ENCODE measurements at places on chromosomes 2 and 18.

DNA sequence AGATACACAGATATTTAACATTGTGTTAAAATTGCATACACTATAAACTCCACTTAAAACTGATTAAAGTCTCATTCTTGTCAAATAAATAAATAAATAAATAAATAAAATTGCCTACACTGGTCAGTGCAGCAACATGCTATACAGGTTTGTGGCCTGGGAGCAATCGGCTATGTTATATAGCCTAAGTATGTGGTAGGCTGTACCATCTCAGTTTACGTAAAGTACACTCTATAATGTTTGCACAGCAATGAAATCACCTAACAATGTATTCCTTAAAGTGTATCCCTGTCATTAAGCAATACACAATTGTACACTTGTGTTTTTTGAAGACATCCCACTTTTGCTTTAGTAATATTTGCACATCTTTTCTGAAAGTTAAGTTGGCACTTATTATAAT, 337.7 kb upstream of the SETBP1 start:
- DNase-seq = no peak

- DNase-seq = peak; percentile 89
Measured at GRCh38 chr2:138501425-138502254, at the start of gene SPOPL. TSS of gene SPOPL (plus strand) at chr2:138501770. CDS start at chr2:138550217, 48,447 bp downstream.

DNA sequence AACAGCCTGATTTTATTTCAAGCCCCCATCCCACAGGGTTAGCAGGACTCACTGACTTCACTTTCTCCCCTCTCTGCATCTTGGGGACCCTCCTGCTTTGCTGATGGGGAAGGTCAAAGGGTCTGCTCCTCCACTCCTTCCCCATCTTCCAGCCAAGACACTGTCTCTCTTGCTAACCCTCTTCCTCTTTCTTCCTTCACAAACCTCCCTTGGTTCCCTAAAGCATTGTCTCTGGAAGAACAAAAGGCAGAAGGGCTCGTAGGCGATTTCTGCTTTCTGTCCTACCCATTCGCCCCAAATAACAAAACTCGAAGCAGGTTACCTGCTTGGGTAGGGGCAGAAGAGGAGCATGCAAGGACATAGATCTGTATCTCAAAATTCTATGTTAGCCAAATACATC, 5.5 kb upstream of the SLC4A3 start:
- DNase-seq = no peak

DNA sequence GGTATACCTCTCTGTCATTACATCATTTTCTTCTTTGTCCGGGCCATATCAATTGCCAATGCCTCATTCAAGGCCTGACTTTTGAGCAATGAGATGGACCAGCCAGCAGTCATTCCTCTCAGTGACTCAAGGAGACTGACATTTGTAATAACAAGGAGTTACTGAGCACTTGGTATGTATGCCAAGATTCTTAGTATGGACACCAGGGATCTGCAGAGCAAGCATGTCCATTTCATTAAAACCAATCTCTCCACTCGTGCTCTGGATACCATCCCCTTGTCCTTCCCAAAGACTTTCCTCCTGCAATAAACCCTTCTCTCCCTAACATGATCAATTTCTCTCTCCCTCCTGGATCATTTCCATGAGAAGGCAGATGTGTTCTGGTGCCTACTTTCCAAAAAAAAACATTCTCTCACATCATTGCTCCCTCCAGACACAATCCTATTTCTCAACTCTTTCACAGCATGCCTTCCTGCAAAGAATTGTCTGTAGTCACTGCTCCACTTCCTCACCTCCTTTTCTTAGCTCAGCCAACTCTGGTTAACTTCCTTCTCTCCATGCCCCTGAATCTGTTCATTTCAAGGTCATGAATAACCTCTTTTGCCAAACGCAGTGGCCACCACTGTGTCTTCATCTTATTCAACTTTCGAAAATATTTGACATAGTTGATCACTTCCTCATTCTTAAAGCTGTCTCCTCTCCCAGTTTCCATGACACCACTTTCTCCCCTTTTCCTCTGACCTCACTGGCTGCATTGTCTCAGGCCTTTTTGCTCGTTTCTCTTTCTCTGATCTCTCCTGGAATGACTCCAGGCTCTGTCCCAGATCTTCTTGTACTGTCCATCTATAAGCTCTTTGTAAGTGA, 102.8 kb upstream of the CYP1B1 start:
- DNase-seq = no peak

DNA sequence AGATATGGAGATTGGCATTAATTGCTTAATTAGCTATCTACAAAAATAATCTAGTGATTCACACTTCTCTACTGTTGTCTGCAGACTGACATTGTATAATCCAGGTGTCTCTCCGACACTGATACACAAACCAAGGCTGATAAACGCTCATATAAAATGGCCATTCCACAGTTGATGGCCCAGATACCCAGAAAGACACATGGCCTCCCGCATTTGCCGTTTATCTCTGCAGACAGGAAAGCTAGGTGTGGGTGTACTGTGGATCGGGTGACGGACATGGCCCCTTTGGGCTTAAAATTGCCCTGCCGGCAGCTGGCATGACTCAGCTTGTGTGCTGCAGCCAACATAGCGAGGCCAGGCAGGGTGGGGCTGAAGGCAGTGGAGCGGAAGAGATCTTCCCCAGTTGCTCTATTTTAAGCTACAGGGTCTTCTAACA, 18.5 kb downstream of the PMAIP1 start:
- peak; percentile 40 for DNase-seq

DNA sequence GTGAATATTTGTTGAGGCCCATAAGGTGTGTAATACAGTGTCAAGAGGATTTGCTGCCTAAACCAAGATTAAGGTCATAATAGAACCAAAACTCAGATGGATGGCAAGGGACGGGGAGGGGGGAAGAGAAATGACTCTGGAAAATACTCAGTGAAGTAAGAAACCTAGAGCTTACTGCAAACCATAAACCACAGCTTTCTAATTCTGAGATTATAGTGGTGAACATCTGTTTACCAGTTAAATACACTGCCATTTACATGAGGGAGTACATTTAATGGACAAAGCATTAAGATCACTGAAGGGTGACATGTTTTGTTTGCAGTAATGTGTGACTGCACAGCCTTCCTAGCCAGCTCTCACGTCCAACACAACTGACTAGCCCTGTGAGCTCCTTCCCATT, 19.8 kb downstream of the EVX2 start:
- no peak for DNase-seq

GRCh38 chr2:156908825-156909224, 348.7 kb upstream of the GALNT5 start:
- no peak for DNase-seq

DNA sequence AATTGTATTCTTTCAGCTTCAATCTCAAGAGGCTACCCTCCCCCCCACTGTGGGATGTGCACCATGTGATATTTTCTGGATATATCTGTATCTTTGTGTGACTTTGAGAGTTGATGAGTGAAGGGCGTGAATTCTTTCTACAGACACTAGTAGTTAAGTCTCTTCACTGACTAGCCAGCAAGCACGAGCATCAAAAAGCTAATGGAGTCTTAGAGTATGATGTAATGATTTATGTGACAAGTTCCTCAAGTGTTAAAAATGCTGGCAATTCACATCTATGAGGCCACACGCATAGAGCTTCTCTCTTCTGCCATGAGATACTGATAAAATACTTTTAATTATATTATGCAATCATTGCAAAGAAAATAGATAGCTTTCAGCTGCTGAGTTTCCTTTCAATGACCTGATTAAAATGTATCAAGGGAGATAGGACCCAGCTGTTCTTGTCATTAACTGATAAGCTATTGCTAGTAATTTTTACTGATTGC, 304.8 kb downstream of the TRIB2 start:
- no peak for DNase-seq

- peak; percentile 11 for DNase-seq
Measured at GRCh38 chr18:75293591-75293990, 83.0 kb downstream of the TSHZ1 start.

DNA sequence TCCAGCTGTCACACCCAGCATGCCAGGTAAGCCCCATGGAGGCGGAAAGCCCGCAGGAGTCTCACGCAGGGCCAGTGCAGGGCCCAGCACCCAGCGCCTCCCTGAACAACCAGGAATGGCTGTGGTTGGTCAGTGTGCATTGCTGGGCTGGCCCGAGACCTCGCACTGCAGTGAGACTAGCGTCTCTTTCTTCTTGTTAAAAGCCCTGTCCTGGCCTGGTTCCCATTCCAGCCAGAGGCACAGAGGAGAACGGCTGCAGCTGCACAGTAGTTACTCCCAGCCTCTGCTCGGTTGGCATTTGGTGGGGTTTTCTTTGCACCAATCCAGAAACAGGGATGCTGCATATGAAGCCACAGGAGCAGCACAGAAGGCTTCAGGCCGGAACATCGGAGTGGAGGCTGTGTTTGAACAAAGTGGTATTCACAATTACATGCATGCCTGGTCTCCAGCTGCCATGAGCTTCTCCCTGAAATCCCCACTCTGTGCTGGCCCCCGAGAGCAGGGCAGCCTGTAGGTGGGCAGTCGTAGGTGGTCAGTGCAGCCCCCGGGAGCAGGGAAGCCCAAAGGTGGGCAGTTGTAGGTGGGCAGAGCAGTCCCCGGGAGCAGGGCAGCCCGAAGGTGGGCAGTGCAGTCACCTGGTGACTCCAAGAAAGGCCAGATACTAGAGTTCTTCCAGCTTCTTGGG, 163.7 kb upstream of the PXDN start:
- DNase-seq = no peak

- peak; percentile 89 for DNase-seq
Measured at GRCh38 chr2:8514796-8515758, 166.8 kb upstream of the ID2 start.

DNA sequence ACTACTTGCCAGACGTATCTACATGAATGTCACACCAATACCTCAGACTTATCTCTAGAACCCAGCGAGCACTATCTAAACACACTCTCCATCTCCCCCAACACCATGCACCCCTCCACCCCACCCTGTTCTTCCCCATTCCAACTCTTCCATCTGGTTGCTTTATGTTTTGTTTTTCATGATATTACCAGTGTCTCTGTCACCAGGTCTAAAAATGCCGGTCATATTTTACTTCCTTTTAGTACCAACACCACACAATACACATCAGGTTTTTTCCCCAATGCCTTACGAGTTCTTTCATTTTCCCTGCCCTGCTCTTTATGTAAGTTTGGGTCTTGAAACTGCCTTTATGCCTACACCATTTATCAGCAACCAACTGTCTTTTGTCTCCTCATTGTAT, 10.2 kb upstream of the ITGA4 start:
- DNase-seq = no peak

DNA sequence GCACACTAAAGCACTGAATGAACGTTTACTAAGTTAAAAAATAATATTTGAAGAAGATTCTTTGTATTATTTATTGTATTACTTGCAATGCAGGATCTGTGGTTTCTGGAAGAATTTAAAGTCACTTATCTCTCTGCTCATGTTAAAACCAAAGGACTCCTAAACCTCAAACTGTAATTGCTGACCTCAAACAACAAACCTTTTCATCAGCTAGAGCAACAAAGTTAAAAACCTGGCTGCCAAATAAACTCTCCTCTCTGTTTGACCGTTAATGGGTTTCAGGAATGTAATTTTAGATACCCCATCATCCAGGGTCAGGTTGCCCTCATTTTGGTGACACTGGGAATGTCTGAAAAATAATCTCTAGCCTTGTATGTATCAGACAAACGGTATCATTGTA, 239.1 kb downstream of the TGIF1 start:
- DNase-seq = no peak

DNA sequence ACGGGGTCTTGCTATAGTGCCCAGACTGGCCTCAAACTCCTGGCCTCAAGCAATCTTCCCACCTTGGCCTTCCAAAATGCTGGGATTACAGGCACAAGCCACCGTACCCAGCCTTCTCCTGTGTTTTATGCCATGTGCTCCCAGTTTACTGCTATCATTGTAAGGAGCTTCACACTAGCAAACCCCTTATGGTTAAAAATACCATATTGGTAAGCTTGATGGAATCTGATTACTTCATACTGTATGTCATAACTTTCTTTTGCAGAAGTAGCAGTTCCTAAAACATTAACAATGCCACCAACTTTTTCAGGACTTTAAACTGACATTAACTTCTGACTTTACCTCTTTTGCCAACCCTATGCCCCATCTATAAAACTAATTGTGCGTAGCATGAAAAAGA, 36.2 kb downstream of the HAT1 start:
- no peak for DNase-seq

- peak; percentile 95 for DNase-seq
Measured at GRCh38 chr2:127081826-127082633, 24.9 kb downstream of the BIN1 start.

GRCh38 chr2:222598611-222599010, 57.3 kb downstream of the FARSB start:
- no peak for DNase-seq

DNA sequence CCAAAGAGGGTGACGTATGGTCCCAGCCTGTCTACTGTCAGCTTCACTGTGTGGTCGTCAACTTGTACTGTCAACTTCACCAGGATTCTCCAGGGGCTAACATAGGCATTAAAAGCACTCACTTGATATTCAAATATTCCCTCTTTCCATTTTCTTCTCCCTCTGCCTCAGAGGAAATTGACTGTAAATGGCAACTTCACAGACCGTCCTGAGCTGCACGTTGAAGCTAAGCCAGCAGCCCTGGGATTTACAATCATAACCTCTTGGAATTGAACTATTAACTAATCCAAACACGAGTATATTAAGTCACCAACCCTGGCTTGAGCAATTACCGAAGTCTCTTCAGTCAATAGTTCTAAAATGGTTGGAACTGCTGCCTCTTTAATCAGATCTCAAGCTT, 38.5 kb downstream of the SLC4A3 start:
- DNase-seq = no peak

- DNase-seq = no peak
Measured at GRCh38 chr2:200929334-200930249, 33.9 kb downstream of the ORC2 start.

DNA sequence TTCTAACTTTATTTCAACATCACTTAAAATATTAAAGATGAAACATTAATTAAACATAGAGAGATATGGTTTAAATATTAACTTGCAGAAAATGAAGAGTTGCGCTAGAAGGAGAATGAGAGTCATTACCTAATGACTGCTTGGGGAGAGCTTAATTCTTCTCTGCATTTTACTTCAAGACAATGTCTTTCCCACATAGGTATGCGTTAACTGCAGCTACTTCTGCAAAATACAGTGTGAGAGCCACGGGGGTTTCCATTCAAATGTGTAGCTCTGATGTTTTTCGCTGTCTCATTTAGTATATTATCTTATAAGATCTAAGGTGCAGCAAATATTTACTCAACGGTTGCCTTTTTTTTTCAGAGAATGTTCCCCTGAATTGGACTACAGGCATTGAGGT, 126.7 kb downstream of the TMX3 start:
- no peak for DNase-seq

DNA sequence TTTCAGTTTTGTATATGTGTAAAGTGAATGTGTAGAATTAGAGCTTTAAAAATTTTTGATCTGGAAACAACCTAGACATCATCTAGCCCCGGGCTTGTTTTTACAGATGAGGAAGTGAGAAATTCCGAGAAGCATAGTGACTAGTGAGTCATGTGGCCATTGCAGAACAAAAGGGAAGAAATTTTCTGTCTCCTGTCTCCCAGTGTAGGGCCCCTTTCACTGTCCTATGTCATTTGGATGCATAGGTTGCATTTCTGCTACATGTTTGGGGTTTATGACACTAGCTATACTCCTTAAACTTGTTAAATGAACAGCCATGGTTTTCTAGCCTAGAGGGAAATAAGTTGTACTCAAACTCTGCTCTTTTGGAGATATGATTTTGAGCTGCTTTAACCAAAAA, 84.6 kb downstream of the PLCL1 start:
- no peak for DNase-seq

GRCh38 chr18:55477860-55478581, 110.0 kb downstream of the TCF4 start:
- no peak for DNase-seq

- DNase-seq = no peak
Measured at GRCh38 chr2:158778243-158778642, 16.9 kb upstream of the DAPL1 start.

Measured in activated CD8-positive, alpha-beta memory T cell treated with anti-CD3 and anti-CD28 coated beads, Interleukin-2, amount 10 ng/mL, durations not matched to agents 7 days and 5 days (primary cell).